CD4-positive, alpha-beta memory T cell (primary cell): ENCODE measurements at places on chromosomes 12 and 14. TPM values are rescaled to one million over a fixed set of nuclear protein-coding genes. Genes with fewer than 3 reads are reported as not detected.

- no peaks in the 10 kb centered on the region for H3K4me1 ChIP-seq
- no peak overlapping the region for H3K4me3 ChIP-seq
Measured at GRCh38 chr14:25080682-25081081, 30.7 kb upstream of the STXBP6 start.

DNA sequence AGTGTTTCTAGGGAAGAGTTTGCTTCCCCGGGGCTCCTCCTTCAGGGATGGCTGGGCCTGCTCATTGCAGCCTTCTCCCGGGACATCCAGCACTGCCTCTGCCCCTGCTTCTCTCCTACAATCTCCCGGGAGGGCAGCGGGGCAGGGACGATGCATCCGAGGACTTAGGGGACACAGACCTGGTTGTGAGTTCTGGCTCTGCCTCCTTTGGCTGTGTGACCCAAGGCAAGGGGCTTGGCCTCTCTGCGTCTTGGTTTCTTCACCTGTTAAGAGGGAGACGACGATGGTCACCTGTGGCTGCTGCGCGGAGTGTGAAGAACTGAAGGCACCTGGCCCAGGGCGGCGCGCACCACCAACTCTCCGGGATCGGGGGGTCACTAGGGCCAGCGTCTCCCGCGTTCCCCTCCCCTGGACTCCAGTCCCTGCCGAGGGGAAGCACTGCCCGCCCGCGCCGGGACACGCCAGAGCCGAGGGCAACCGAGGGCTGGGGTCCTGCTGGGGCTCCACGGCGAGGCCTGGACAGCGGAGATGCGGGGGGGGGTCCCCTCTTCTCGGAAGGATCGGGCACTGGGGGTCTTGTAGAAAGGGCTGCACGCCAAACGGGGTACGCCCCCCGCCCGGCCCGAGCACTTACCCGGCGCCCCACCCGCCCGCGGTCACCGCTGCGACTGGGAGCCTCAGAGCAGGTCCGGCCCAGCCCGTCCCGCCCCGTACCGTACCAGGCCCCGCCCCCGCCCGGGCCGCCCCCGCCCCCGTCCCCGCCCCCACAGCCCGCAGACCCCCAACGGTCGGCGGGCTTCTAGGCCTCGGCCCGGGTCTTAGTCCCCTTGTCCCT, at the start of gene HVCN1:
TSS of gene HVCN1 (minus strand) at position 670 of the 835 bp plus-strand sequence. CDS start 5,870 bp downstream, outside the sequence.
- no peaks in the 10 kb centered on the region for H3K36me3 ChIP-seq
- peak; percentile 15 for DNase-seq
- peak within 1 kb of the TSS; percentile 36 for H3K4me3 ChIP-seq
- H3K27ac ChIP-seq: peak within 1 kb of the TSS; percentile 63
- no peaks in the 10 kb centered on the region for H3K27me3 ChIP-seq

DNA sequence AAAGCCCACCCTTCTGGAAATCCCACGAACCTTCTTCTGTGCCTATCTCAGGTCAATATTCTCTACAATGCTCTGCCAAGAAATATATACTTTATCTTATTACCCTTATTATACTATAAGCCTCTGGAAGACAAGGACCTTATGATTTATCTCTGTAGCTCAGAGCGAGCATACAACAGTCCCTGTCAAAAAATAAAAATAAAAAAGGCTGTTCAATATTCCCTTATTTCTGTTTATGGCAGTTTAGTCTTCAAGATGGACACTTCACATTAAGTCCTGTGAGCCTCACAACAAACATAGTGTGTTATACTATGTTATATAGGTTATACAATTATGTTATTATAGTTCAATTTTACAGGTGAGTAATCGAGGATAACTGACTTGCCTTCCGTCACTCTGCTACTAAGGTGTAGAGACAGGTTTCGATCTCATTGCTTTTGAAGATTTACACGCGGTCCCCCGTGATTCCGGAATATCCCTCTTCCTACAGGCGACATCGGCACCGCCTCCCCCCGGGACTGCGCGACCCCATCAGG, 562 bp downstream of the EAPP start:
- H3K27ac ChIP-seq: peak overlapping the region; percentile 100
- H3K27me3 ChIP-seq: no peaks in the 10 kb centered on the region
- no peak for DNase-seq
- H3K4me1 ChIP-seq: peaks cover 31% of the 10 kb centered on the region
- peaks cover 11% of the 10 kb centered on the region for H3K36me3 ChIP-seq
- H3K4me3 ChIP-seq: peak overlapping the region; percentile 66

DNA sequence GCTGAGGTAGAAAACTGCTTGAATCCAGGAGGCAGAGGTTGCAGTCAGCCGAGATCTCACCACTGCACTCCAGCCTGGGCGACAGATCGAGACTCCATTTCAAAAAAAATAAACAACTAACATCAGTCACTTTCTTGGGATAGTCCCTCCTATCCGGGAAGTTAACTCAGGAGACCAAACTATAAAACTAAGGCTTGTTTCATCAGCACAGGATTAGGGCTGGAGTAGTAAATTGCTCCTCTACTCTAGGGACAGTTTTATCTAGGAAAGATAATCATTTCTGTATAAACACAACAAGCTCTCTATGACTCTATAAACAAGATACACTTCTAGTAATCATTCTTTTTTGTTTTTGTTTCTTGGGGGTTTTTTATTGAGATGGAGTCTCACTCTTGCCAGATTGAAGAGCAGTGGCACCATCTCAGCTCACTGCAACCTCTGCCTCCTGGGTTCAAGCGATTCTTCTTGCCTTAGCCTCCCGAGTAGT, 11.7 kb downstream of the RPS26 start:
- no peak for DNase-seq
- no peaks in the 10 kb centered on the region for H3K4me1 ChIP-seq
- no peaks in the 10 kb centered on the region for H3K36me3 ChIP-seq
- H3K27ac ChIP-seq: no peak overlapping the region
- H3K4me3 ChIP-seq: no peak overlapping the region

DNA sequence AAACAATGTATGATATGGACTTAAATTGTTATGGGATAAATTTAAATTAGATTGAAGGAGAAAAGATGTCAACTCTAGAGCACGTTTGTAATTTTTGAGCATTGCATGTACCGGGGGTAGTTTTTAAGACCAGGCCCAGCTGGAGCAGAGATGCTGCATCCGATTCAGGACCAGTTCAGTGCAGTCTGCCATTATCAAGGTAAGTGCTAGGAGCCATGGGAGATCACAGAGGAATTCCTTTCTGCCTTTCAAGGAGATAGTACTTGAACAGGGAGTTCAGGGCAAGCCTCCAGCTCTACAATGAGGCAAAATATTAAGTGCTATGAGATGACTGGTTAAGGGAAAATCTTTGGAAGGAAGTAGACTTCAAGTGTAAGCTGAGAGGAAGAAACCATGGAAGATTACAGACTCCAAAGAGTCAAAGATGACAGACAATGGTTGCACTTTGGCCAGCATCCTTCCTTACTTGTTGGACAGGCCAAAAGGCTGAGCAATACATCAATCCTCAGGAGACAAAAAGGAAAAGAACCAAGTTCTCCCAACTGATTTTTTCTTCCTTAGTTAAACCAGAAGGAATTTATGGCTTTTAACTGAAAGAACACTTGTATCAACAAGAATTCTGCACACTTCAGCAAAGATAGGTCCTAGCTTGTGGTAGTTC, 113.2 kb upstream of the HIF1A start:
- H3K4me1 ChIP-seq: peaks cover 6% of the 10 kb centered on the region
- no peak overlapping the region for H3K4me3 ChIP-seq
- no peaks in the 10 kb centered on the region for H3K36me3 ChIP-seq
- H3K27ac ChIP-seq: no peak overlapping the region

DNA sequence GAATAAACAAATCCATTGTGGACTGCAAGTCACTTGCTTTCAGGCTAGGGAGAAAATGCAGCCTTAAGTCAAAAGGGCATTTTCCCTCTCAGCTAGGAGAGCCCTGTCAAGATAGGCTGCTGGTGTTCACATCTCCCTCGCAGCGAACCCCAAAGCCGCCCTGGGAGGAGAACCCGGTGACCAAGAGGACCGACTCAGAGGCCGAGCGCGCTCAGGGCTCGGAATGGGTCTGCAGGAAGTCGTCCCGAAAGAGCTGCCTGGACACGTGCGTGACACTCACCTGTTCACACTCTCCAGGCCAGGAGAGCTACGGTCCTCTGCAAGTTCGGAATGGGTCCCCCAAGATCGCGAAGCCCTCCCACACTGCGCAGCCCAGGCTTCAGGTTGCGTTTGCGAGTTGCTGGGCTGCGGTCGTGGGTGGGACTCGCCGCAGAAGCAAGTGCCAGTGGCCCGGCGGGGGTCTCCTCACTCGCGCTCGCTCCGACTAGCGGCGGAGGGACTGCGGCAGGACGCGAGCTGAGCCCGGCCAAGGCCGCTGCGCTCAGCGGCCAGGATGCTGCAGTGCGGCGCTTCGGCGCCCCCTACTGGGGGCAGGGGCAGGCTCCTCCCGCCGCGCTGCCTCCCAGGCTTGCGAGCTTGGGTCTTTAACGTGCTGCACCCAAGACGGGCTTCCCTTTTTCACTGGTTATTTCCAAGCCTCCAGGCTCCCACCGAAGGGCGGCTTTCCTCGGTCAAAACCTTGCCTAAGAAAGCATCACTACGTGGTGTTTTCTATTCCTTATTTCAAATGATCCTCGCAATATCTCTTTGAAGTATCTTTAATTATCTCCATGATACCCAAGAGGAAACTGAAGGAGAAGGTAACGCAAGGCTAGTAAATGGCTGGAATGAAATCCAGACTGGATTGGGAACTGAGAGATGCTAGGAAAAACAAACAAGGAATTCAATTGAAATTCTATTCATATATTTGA, at the start of gene RERG:
TSS of gene RERG (minus strand) at position 503 of the 971 bp plus-strand sequence. CDS start 3,928 bp downstream, outside the sequence.
- peak; percentile 69 for DNase-seq
- H3K4me1 ChIP-seq: peaks cover 10% of the 10 kb centered on the region
- H3K27me3 ChIP-seq: peaks cover 6% of the 10 kb centered on the region
- no peaks in the 10 kb centered on the region for H3K36me3 ChIP-seq

- no peaks in the 10 kb centered on the region for H3K27me3 ChIP-seq
- no peak overlapping the region for H3K4me3 ChIP-seq
- H3K36me3 ChIP-seq: peaks cover 15% of the 10 kb centered on the region
- DNase-seq: no peak
Measured at GRCh38 chr14:81187832-81188522, 32.8 kb downstream of the GTF2A1 start.

DNA sequence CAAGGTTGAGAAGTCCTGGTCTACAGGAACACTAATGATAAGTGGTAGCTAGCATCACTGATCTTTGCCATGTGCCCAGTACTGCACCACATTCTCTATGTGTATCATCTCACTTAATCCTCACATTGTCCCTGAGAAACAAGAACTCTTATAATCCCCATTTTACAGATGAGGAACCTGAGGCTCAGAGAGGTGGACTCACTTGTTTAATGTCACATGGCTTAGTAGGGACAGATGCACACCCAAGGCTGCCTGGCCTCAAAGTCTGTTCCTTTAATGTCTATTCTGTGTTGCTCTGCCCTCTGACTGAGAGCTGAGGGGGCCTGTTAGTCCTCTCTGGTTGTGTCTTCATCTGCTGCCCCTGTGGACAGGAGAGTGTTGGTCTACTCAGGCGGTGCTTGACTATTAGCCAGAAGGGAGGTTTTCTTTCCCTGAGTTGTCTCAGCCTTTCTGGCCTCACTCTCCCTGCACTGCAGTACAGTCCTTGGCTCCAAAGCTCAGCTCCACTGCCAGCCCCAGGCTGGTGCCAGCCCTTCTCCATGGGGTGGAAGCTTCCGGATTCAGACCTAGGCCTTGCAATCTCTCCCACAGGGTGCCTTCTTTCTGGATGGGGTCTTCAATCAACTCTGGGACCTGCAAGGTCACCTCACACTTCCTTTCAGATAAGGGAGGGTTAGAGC, 4.9 kb upstream of the DYNLL1 start:
- H3K4me3 ChIP-seq: no peak overlapping the region
- no peaks in the 10 kb centered on the region for H3K27me3 ChIP-seq
- no peaks in the 10 kb centered on the region for H3K36me3 ChIP-seq
- no peak for DNase-seq
- H3K4me1 ChIP-seq: peaks cover 6% of the 10 kb centered on the region

GRCh38 chr12:120584343-120585149, 3.3 kb upstream of the POP5 start:
- no peak overlapping the region for H3K27ac ChIP-seq
- DNase-seq: peak; percentile 60
- H3K4me1 ChIP-seq: peaks cover 32% of the 10 kb centered on the region
- peaks cover 2% of the 10 kb centered on the region for H3K36me3 ChIP-seq

- H3K27me3 ChIP-seq: no peaks in the 10 kb centered on the region
- H3K4me1 ChIP-seq: no peaks in the 10 kb centered on the region
- H3K4me3 ChIP-seq: no peak overlapping the region
- no peak for DNase-seq
- no peaks in the 10 kb centered on the region for H3K36me3 ChIP-seq
Measured at GRCh38 chr14:74314576-74314975, 11.8 kb upstream of the ABCD4 start.

DNA sequence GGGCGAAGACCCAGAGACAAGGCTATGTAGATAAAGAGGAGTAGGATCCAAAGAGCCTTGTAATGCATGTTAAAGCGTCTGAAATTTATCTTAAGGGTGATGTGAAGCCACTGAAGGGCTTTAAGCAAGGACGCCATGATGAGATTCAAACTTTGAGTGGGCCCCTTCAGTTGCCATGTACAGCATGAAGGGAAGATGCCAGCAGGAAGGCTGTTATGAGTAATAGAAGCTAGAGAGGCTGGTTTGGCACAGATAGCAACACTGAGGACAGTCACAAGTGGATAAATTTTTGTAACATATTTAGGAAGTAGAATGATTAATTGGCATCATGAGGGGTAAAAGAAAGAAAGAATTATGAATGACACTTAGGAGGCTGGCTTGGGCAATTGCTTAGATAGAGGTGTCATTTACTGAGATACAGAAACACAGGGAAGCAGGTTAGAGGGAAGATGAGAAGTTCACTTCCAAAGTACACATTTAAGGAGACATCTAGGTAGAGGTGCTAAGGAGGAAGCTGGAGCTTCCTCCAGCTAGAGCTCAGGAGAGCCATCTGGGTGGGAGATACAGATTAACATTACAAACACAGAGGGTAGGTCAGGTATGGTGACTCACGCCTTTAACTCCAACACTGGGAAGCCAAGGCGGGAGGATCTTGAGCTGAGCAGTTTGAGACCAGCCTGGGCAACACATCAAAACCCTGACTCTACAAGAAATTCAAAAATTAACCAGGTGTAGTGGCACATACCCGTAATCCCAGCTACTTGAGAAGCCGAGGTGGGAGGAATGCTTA, 13.7 kb downstream of the ATG2B start:
- no peak overlapping the region for H3K27ac ChIP-seq
- no peaks in the 10 kb centered on the region for H3K36me3 ChIP-seq
- no peaks in the 10 kb centered on the region for H3K27me3 ChIP-seq
- no peaks in the 10 kb centered on the region for H3K4me1 ChIP-seq

Gene RHEBL1
- total RNA-seq: 2.9 TPM

Gene JPH4
- total RNA-seq: not detected

Gene PAPLN
- 0.17 TPM for total RNA-seq

Gene ATN1
- total RNA-seq: 33.0 TPM

Gene TAS2R43
- 0.67 TPM for total RNA-seq

Gene ATL1
- total RNA-seq: 0.64 TPM

Gene PPP1R36
- total RNA-seq: not detected

Gene FZD10
- not detected for total RNA-seq

Gene P2RX7
- total RNA-seq: 7.3 TPM

Gene NEUROD4
- total RNA-seq: 0.09 TPM

Gene SLC48A1
- 12.3 TPM for total RNA-seq

Gene ABCC9
- not detected for total RNA-seq

Gene NELL2
- total RNA-seq: 233 TPM
